ENCODE measurements at places on chromosomes 11 and 22. TPM values are rescaled to one million over a fixed set of nuclear protein-coding genes. Genes with fewer than 3 reads are reported as not detected.

ADORA2A gene
- total RNA-seq: under 0.01 TPM

P2RX6 gene
- 0.13 TPM for total RNA-seq

LRP4 gene
- total RNA-seq: 5.0 TPM

ISX gene
- not detected for total RNA-seq

CWC15 gene
- total RNA-seq: 34.3 TPM

MS4A3 gene
- total RNA-seq: not detected

USP28 gene
- 20.5 TPM for total RNA-seq

RTN4RL2 gene
- total RNA-seq: not detected

FGF4 gene
- total RNA-seq: not detected

CYB5R2 gene
- 12.1 TPM for total RNA-seq

TCP11L1 gene
- total RNA-seq: 8.7 TPM

APOL4 gene
- under 0.01 TPM for total RNA-seq

TEX54 gene
- total RNA-seq: not detected

TOMM22 gene
- total RNA-seq: 42.9 TPM

IL17REL gene
- total RNA-seq: not detected

TBX1 gene
- total RNA-seq: 12.9 TPM

FAT3 gene
- under 0.01 TPM for total RNA-seq

OR8K3 gene
- not detected for total RNA-seq

ACER3 gene
- total RNA-seq: 12.4 TPM

HBG1 gene
- not detected for total RNA-seq

KRTAP5-8 gene
- total RNA-seq: not detected

PANX3 gene
- not detected for total RNA-seq

DNAJB13 gene
- total RNA-seq: under 0.01 TPM

RGL4 gene
- total RNA-seq: not detected

TRIM48 gene
- total RNA-seq: not detected

Measured in bronchial epithelial cell (primary cell).